ENCODE measurements at places on chromosomes 16 and 17.

DNA sequence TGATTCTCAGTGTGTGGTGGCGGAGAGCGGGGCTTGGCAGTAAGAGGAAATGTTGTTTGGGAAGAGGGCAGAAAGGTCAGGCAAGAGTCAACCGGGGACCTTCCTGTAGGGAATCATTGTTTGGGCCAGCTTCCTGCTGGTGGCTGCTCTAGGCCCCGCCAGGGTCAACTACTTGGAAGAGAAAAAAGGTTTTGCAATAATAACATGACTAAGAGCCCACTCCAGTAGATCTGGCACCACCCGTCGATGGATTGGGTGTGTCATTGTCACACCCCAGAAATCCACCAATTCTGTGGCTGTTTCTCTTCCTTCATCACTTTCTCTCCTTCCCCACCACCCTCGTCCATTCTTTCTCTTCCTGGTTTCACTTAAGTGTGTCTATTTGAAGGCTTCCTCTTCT is 4.2 kb upstream of the KRT24 start:
- no peak for DNase-seq

- DNase-seq, result no peak
Observed at GRCh38 chr16:4685776-4686496, 7.4 kb upstream of the NUDT16L1 start.

- no peak for DNase-seq
Observed at GRCh38 chr16:84555418-84556196, 51.1 kb upstream of the MEAK7 start.

DNA sequence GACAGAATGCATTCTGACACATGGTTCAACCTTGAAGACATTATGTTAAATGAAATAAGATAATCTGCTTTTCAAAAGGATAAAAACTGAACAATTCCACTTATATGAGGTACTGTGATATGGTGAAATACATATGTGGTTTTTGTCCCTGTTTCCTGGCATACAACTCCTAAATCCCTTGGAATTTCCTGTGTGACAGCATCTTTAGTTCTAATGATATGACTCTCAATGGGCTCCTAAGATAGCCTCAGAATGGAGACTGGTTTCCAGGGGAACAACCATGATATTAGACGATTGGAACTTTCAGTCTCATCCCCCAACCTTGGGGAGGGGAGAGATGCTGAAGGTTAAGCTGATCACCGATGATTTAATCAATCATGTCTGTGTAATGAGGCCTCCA is 37.7 kb upstream of the PHLPP2 start:
- DNase-seq, result peak; percentile 90
